ENCODE measurements at places on chromosomes 6 and 20.

GRCh38 chr6:54958446-54958845 is 111.9 kb downstream of the FAM83B start:
- DNase-seq, result no peak

GRCh38 chr6:136639702-136640101 is 89.5 kb upstream of the MAP7 start:
- no peak for DNase-seq

DNA sequence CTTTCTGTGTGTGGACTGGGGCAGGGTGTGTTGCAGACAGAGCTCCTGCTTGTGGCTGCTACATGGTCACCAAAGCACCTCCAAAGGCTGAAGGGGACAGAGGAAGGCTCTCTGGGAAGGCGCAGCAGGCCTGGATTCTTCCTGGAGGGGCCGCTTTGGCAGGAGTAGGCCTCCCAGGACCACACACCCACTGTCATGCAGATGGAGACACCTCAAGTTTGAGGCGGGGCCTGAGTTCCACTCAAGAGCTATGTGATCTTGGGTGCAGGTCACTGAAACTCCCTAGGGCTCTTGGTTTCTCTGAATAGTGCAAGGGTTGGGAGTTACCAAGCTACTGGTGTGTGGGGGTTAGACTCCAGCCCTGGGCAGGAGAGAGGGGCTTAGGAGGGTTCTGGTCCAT is 27.9 kb downstream of the EFCAB8 start:
- DNase-seq, result no peak

- no peak for DNase-seq
Measured at GRCh38 chr6:26155061-26155930, 68.1 kb downstream of the HFE start.

GRCh38 chr6:68756454-68757375 is 121.6 kb downstream of the ADGRB3 start:
- DNase-seq, result no peak

- no peak for DNase-seq
Measured at GRCh38 chr20:45433316-45433715, 17.4 kb downstream of the PIGT start.

DNA sequence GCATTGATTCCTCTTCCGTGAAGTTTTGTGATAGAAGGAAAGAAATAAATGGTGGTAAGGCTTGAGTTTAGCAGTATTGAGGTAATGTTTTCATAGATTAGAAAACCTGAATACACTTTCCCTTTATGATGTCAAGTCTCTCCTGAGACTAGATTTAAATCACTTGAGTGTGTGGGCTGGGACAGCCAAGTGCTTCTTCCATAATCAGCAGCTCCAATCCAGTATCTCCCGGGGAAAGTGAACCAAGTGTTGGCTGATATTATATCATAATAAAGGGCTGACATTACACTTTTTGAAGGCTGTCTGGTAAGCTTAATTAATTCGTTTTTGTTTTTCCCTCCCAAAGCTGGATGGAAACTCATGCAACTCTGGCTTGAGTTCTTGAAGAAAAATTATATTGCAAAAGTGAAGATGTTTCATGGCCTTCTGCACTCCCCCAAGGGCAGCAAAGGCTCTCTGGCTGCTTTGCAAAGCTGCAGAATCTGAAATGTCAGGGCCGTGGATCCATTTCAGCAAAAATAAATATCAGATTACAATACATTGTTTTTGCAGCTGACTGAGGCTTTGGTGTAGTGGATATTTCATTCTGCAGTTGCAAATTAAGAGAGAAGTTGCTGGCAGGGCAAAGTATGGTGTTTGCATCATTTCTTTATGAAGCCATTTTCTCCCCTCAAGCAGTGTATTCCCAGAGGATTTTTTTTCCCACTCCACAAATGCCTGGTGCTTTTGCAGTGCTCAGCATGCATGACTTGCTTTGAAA is 101.2 kb downstream of the MKKS start:
- no peak for DNase-seq

- no peak for DNase-seq
Measured at GRCh38 chr6:2770171-2770570, 5.0 kb downstream of the WRNIP1 start.

Measured in activated CD8-positive, alpha-beta memory T cell treated with anti-CD3 and anti-CD28 coated beads for 24 hours (primary cell).